ENCODE measurements at places on chromosomes 7 and 10.

DNA sequence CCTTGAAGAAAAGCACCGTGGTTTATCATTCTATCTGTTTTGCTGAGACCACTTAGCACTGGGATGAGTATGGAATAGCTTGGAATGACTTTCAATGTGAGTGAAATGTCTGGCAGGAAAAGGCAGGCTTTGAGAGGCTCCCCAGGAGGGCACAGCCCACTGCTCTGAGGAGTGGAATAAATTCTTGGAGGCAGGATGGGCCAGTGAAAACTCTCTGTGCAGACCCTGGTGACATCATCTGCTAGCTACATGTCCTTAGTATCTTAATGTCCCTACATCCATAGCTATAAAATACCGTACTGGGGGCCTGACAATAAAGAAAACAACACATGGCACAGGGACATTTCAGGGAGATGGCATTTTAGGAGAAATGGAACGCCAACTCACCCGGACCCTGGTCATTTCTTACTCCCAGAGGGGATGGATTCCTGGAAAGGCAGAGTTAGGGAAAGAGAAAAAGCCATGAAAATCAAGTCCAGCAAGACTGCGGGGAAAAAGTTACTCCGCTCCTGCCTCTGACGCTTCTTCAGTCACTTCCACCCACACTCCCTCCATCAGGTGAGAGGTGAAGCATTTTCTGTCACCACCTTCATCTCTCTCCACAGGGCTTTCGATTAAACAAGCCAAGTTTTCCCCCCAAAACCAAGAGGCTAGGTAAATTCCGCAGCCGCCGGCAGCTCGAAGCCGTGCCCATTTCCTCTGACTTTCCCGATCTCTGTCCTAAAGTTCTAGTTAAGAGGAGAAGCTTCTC, 991 bp downstream of the ZNF239 start:
- no peak for DNase-seq

DNA sequence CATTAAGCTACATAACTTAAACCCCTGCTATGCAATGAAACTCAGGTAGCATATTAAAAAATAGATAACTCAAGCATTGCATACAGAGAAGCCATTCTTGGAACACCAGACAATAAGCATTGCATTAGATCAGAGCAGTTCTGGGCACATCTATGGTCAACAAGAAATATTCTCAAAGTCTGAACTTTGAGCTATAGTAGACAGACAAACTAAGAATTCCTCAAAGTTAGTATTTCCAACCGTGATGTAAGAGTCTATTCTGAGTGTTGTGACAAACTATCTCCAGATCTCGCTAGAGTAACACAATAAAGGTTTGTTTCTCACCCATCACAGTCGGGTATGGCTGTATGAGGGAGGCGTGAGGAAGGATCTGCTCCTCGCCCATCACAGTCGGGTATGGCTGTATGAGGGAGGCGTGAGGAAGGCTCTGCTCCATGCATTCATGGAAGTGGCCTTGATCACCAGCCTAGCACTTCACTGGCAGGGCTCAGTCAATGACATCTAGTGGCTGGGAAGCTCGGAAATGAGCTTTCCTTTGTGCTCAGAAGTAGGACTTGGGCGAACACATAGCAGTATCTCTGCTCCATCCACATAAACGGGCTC, 61.6 kb upstream of the ANKRD1 start:
- DNase-seq = no peak

DNA sequence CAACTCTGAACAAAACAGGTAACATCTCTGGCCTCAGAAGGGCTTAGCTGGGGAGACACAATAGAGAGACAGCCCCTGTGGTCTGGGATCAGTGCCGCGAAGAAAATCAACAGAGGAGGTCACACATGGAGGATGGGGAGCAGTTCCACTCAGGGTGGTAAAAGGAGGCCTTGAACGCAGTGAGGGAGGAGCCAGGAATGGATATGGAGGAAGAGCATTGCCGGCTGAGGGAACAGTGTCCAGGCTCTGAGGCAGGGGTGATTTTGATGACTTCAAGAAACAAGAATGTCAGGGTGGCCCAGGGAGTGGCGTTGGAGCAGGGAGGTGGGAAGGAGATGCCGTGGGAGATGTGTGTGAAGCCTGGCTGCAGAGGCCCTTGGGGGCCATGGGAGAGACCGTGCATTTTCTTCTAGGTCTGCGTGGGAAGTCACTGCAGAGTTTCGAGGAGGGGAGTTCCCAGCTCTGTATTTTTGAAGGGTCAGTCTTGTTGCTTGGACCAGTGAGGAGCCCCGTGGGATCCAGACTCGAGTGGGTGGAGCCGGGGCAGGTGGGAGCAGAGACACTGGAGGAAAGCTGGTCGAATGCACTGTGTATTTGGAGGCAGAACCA, 35.7 kb upstream of the SH2D4B start:
- no peak for DNase-seq

DNA sequence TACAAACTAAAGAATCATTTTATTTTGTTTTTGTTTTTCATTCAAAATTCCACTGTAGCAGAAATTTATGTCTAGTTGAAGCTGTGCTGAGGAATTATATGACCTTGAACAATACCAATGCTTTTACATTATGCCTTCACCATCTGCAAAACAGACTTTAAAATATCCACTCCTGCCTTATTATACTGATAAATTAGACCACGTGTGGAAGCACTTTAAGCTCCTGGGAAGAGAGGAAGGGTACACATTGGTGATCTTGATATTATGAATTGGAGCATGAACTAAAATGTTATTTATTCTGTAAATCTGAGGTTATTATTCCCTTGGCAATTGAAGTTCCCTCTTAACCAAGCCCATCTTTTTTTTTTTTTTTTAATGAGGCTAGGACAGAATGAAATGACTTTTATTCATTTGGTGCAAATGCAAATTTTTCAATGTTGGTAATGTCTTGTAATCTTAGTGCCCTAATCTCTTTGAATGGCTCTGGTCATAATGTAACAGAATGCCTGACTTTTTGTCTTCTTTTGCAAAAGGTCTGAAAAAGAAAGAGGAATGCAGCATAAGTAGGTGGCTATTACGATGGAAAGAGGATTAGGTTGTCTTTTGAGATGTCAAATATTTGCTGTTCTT, 139.9 kb upstream of the COBL start:
- DNase-seq = no peak

- DNase-seq = no peak
Measured at GRCh38 chr10:29057822-29058331, 231.0 kb upstream of the LYZL1 start.

DNA sequence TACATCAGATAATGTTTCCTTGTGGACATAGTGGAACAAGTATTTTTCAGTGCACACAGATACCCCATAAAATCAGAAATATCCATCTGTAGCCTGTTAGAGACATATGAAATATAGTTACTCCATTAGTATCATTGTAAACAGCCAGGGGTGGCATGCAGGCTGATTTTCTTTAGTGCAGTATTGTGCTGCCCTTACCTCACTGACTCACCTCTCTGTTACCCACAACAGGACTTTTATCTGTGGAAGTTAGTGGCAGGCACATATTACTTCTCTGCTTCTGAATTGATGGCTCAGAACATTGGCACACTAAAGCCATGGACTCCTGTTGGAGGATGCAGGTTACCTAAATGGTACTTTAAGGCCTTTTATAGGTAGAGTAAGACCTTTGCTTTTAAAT, 70.0 kb downstream of the SLC25A40 start:
- no peak for DNase-seq

DNA sequence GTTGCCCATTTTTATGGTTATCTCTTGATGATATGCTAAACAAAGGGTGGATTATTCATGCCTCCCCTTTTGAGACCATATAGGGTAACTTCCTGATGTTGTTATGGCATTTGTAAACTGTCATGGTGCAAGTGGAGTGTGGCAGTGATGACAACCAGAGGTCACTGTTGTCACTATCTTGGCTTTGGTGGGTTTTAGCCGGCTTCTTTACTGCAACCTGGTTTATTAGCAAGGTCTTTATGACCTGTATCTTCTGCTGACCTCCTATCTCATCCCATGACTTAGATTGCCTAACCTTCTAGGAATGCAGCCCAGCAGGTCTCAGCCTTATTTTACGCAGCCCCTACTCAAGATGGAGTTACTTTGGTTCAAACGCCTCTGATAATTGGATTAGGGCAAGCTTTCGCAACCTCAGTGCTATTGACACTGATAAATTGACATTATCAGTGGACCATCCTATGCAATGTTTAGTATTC, 36.9 kb downstream of the BAG3 start:
- DNase-seq = no peak

GRCh38 chr7:12685550-12685949, 1.9 kb upstream of the ARL4A start:
- DNase-seq = no peak

- DNase-seq = no peak
Measured at GRCh38 chr7:120233338-120233737, 39.6 kb upstream of the KCND2 start.

- DNase-seq = no peak
Measured at GRCh38 chr7:100785878-100786277, 41.4 kb downstream of the EPHB4 start.

DNA sequence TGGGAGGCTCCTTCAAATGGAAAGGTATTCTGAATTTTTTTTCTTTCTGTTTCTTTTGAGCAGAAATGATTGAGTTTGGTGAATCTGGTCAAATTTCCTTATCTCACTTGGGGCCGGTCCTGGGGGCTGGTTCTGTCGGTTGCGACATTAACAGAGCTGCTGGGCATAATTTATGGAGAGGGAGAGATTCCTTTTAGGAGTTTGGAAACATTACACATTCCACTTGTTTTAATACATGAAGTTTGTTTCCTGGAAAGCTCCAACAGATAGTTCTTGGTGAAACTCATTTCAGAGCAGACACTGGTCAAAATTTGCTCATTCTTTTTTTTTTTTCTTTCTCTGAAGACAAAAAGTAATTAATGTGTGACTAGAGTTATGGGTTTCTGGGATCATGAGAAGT, 129.9 kb downstream of the ABCA13 start:
- no peak for DNase-seq

- DNase-seq = no peak
Measured at GRCh38 chr10:716821-717220, 27.4 kb upstream of the DIP2C start.

- no peak for DNase-seq
Measured at GRCh38 chr10:70729763-70730357, 55.3 kb downstream of the TBATA start.

- no peak for DNase-seq
Measured at GRCh38 chr10:23110722-23111516, 15.5 kb downstream of the MSRB2 start.

DNA sequence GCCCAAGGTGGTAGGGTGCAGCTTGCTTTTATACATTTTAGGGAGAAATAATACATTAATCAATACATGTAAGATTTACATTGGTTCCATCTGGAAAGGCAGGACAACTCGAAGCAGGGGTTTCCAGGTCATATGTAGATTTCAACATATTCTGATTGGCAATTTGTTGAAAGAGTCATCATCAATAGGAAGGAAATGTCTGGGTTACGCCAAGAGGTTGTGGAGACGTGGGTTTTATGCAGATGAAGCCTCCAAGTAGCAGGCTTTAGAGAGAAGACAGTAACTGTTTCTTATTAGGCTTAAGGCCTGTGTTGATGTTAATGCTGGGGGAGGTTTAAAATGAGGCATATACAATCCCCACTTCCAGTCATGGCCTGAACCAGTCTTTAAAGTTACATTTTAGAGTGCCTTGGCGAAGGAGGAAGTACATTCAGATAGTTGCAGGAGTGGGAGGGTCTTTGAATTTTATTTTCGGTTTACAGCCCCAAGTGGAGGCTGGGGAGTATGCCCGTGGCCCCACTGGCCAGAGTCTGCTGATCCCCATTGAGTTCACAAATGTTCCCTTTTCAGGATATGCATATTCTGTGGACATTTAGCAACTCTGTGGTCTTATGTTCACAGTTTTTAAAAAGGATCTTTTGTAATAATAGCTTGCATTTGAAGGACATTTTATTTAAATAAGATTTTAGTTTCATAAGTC, 166.0 kb upstream of the GDF10 start:
- DNase-seq = no peak

DNA sequence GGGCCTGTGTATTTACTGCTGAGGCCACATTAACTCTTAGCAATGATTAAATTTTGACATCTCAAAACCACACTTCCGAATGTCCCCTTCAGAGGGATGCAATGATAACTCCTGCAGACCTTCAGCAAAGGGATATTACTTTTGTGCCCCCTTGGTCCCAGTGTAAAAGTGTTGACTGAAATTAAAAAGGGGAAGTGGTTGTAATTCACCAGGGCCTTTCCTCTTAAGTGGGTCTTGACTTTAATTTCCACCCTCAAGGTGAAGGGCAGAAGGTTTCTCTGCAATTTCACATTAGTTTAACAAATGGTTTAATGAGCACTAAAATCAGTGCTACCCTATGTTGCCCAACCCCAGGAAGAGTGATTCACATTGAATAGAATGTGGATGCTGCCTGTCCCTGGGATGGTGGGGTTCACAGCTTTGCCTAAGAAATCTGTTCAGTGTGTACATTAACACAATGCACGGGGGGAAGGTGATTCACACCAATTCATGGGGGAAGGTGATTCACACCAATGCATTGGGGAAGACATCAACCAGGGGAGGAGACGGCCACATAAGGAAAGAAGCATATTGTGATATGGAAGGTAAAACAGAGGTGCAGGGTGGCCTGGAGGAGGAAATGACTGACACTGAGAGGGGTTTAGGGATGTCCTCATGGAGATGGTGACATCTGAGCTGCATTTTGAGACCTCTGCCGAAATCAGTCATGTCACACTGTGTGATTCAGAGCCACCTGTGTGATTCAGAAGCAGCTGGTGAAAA, 19.4 kb upstream of the TNS3 start:
- DNase-seq = no peak

DNA sequence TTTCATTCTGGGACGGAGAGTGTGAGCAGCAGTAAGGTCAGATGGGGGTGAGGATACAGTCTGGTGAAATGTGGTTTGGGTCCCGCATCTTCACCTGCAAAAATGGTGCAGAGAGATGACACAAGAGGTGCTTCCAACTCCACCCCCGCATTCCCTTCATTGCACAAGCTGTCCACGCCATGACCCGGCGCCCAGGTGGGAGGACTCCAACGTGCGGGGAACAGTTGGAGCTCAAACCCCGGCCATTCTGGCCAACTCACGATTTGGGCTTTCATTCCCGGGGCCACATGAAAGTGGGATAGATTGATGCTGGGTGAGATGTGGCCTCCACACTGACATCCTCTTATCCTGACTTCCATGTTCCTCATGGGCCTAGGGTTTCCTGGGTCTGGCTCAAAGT, 34.6 kb upstream of the ZNF273 start:
- DNase-seq = no peak

GRCh38 chr7:98626460-98627412, 9.7 kb downstream of the NPTX2 start:
- no peak for DNase-seq

GRCh38 chr7:157515342-157516041, 178.7 kb downstream of the DNAJB6 start:
- DNase-seq = no peak

DNA sequence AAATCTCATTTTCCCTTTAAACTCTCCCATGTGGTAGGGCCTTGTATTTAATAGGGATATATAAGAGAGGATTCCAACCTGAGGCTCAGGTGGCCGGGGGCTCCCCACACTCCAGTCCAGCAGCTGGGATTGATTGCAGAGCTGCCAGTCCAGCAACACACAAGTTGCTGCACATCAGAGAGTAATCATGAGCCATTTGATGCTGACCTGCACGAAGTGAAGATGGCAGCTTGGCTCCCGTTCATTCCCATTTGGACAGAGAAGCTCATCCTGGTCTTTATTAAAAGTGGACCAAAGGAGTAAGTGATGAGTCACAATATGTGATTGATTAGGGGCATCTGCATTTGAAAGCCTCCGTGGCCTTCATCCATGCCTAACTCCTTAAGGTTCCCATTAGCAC, 202.4 kb downstream of the PLXNA4 start:
- no peak for DNase-seq

GRCh38 chr7:71354716-71355115, 222.8 kb downstream of the GALNT17 start:
- DNase-seq = no peak
